Metanephros (tissue), 2 donors: ENCODE measurements at places on chromosomes 5 and 9. TPM values are rescaled to one million over a fixed set of nuclear protein-coding genes. Genes with fewer than 3 reads are reported as not detected.

The SMIM33 gene
- total RNA-seq, result not detected

The THG1L gene
- total RNA-seq, result 10.5 TPM

The PROB1 gene
- total RNA-seq, result 11.2 TPM

The EFCAB9 gene
- not detected for total RNA-seq

The OBP2B gene
- not detected for total RNA-seq

The C7 gene
- 392 TPM for total RNA-seq

The FRMD3 gene
- total RNA-seq, result 16.6 TPM

The ARL14EPL gene
- total RNA-seq, result not detected

The RALGDS gene
- total RNA-seq, result 42.4 TPM

The SLC36A2 gene
- 6.4 TPM for total RNA-seq

The PGGT1B gene
- total RNA-seq, result 19.8 TPM

The PCDH12 gene
- total RNA-seq, result 30.1 TPM

The NR5A1 gene
- total RNA-seq, result 0.12 TPM

The VCAN gene
- total RNA-seq, result 284 TPM

The SLC46A2 gene
- 0.64 TPM for total RNA-seq

The DRD1 gene
- not detected for total RNA-seq

The CYSRT1 gene
- total RNA-seq, result 0.76 TPM

The SPIN1 gene
- total RNA-seq, result 137 TPM

The UBAC1 gene
- 47.2 TPM for total RNA-seq

The PTGES gene
- total RNA-seq, result 9.1 TPM

The RASA1 gene
- 35.6 TPM for total RNA-seq

The C5orf52 gene
- total RNA-seq, result not detected

The OCLN gene
- 50.4 TPM for total RNA-seq

The TEX48 gene
- total RNA-seq, result not detected

The ARID3C gene
- total RNA-seq, result 0.12 TPM

The CCL21 gene
- total RNA-seq, result 26.2 TPM

The FAM200C gene
- 11.8 TPM for total RNA-seq

The ARL15 gene
- 75.0 TPM for total RNA-seq

The IL31RA gene
- total RNA-seq, result not detected
